Stimulated activated CD4-positive, alpha-beta T cell treated with anti-CD3 and anti-CD28 coated beads, TNF-alpha, amount 100 ng/mL, for 4 hours (primary cell): ENCODE measurements at places on chromosomes 7 and 10.

DNA sequence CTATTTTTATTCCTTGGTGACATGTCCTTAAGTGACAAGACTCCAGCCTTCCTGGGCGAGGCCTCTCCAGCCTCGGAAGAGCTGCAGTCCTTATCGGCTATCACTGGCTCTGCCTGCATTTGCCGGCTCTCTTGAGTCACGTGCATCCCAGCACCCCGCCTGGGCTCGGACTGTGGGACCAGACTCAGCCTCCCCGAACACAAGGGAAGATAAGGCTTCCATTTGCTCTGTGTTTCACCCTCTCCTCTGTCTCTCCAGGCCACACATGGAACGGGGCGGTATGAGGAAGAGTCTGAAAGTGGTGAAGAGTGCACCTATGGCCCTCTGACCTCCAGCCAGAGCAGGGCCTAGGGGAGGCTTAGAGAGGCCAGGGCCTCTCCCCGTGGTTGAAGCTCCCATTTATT is 4.7 kb downstream of the GDF2 start:
- no peak for DNase-seq

DNA sequence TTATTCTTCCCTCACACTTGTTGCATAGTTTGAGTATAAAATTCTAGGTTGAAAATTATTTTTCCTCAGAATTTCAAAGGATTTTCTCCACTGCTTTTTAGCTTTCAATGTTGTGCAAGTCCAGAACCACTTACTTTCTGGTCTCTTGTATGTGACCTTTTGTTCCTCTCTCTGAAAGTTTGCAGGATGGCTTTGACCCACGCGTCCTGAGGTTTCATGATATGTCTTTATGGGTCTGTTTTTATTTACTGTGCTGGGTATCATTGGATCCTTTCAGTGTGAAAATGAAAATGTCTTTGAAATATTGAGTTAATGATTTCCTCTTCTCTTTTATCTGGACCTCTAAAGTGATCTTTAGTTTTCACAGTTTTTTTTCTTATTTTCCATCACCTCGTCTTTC is 38.5 kb downstream of the C1GALT1 start:
- DNase-seq = no peak

DNA sequence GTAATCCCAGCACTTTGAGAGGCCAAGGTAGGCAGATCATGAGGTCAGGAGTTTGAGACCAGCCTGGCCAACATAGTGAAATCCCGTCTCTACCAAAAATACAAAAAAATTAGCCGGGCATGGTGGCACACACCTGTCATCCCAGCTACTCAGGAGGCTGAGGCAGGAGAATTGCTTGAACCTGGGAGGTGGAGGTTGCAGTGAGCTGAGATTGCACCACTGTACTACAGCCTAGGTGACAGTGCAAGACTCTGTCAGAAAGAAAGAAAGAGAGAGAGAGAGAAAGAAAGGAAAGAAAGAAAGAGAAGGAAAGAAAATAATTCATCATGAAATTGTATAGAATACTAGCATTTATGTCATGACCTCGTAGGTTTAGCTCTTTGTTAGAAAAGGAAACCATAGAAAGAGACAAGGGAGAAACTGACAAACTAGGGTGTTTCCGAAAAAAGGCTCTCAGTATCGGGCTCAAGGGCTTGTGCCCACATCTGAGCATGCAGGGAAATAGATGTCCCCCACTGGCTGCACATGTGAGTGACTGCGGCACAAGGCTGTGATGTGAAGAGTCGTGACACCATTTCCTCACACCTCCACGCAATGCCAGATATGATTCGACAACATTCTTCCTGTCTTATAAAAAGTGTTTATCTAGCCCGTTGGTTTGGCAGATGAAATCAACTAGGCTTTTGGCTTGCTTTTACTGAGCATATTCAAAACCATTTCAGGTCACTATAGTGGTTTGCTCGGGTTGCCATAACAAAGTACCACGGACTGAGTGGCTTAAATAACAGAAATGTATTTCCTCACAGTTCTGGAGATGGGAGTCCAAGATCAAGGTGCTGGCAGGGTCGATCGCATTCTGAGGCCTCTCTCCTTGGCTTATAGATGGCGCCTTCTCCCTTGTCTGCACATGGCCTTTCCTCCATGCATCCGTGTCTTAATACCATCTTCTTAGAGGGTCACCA is 2.0 kb downstream of the SRGN start:
- peak; percentile 45 for DNase-seq

DNA sequence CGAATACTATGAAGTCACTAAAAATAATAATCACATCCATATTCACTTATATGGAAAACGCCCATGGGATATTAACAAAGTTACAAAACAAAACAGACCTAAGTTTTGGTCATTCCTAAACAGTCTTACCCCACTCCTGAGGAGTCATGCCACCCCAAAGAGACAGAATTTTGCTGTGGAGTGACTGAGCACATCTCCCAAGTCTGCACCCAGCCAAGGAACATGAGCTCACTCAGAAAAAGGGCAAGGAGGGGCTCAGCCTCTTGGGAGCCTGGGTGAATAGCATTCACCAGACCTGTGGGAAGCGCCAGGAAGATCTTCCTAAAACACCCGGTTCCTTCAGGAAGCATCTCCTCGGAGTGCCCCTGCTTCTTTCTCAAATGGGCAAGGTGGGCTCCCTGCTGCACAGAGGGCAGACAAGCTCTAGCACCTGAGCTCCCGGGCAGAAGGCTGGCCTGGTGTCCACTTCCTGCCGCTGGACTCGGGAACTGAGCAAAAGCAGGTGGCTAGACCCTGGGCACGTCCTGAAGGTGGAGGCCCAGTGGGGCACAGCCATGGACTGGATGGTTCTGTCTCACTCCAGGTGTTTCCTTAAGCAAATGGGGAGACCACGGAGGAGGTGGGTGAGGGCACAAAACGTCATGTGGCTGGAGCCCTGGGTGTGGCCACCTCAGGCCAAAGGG is 31.0 kb downstream of the TNS3 start:
- DNase-seq = no peak

DNA sequence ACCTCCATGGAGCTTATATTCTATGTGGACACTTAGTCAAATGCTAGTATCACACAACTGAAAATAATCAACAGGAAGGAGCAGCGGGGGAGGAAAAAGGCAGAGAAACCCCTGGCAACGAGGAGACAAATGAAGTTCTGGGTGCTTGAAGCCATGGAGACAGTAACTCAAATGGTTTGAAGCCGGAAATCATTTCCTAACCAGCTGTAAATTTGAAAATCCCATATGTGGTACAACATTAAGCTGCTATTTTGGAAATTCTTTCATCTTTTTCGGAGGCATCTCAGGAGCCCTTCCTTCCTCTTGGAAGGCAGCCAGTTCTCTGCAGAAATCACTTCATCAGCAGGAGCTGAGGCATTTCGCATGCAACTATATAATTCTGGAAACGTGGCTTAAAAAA is 91.4 kb downstream of the PPP1R3C start:
- DNase-seq = no peak

DNA sequence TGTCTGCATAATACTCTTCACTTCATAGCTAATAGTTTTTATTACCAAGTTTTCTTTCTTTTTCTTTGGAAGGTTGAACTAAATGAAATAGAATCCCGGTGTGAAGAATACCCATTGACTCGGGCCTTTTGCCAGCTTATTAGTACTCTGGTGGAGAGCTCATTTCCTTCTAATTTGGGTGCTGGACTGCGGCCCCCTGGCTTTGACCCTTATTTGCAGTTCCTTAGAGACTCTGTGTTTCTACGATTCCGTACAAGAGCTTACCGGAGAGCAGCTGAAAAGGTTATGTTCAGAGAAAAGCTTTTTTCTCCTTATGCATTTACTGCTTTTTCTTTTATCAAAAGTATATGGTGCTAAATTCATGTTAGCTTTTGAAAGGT is 40.2 kb downstream of the NUP205 start:
- DNase-seq = no peak

- no peak for DNase-seq
These were observed 276.5 kb upstream of the TEX47 start for GRCh38 chr7:89072081-89072480.

GRCh38 chr10:13095094-13095493 is 4.9 kb upstream of the OPTN start:
- no peak for DNase-seq

GRCh38 chr10:115052226-115052625 is 40.9 kb upstream of the ATRNL1 start:
- DNase-seq = no peak

DNA sequence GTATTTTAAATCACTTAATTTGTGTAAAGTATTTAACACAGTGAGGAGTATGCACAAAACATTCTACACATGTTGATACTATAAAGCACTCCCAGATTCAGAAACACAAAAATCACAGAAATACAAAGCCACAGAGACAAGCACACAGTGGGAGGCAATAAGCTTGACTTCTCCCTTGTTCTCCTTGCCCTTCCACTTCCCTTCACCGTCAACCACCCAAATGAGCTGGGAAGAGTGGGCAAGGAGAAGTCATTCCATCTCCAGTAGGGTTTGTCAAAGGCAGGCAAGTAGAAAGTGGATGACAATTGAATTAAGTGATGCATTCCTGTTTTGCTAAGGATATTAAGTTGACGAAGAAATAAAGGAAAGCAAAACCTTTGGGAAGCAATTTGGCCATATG is 4.2 kb upstream of the TMEM139 start:
- no peak for DNase-seq

DNA sequence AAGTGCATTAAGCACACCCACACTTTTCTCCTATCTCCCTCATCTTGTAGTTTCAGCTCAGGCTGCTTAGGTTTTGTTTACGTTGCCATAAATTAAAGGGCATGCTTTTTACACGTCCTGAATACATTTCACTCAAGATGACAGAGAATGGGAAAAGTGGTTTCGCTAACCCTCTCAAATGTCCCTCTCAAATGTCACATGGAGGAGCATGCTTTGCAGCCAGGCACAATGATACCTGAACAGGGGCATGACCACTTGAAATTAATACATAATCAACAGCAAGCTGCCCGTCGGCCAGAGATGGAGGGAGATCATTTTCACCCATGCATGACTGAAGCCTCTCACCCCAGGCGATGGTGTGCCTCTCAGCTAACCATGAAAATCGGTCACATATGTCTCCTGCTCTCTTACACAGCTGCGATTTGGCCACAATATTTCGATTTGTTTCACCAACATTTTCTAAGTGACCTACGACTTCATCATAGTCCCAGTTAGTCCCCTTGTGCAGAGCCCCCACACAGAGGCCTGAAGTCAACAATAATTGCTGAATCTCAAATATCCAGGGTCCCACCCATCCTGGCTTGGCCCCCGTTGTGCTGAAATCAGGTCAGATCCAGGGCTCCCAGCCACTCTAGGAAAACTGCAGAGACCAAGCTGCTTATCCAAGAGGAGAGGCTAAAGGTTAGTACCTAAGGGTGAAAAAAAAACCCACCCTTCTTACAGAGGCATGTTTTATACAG is 373.9 kb upstream of the NFE2L3 start:
- no peak for DNase-seq

- no peak for DNase-seq
These were observed 19.0 kb upstream of the CPN1 start for GRCh38 chr10:100100651-100101184.

DNA sequence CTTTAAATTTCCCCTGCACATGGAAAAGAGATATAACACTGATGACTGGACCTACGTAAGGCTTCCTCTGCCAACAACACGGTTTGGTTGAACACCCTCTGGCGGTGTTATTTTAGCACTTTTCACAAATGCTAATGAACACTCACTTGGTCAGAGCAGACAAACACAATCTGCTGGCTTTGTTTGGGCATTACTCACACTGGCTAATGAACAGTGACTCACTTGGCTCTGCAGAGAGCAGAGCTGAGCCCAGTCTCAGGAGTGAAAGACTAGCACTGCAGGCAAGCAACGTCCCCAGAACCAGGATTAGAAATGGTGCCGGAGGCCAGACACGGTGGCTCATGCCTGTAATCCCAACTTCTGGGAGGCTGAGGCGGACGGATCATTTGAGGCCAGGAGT is 430.8 kb downstream of the PLXNA4 start:
- DNase-seq = no peak
